ENCODE measurements at places on chromosomes 4 and X. TPM values are rescaled to one million over a fixed set of nuclear protein-coding genes. Genes with fewer than 3 reads are reported as not detected.

DNA sequence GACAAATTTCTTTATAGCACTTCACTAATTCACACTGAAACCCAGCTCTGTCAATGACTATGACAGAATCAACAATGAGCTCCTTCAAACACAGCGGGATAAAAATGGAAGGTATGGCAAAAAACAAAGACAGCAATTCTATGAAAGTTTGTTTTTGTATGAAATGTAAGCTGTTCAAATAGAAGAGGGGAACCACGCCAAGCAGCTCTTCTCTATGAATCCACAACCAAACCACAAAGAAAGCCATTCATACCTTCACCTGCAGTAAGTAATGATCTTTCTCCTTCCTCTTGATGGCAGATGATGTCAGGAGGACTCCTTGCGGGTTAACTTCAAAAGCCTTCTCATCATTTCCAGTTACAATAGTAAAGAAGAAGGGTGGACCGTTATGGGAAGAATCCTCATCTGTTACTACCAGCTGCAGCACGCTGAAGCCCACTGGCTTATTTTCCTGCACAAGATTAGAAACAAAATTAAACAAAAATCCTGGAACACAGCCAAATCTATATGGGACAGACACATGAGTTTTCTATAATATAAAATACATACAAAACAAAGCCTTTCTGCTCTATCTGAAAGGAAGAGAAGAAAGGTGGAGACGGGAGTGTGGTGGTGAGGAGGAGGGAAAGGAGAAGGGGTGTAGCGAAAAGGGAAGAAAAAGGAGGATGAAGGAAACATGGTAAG lies 48.9 kb upstream of the MTNR1A start:
- no peaks in the 10 kb centered on the region for H3K27me3 ChIP-seq
- no peak overlapping the region for H3K4me3 ChIP-seq
- no peak overlapping the region for H3K27ac ChIP-seq
- H3K36me3 ChIP-seq, result peaks cover 22% of the 10 kb centered on the region
- no peaks in the 10 kb centered on the region for H3K4me1 ChIP-seq

DNA sequence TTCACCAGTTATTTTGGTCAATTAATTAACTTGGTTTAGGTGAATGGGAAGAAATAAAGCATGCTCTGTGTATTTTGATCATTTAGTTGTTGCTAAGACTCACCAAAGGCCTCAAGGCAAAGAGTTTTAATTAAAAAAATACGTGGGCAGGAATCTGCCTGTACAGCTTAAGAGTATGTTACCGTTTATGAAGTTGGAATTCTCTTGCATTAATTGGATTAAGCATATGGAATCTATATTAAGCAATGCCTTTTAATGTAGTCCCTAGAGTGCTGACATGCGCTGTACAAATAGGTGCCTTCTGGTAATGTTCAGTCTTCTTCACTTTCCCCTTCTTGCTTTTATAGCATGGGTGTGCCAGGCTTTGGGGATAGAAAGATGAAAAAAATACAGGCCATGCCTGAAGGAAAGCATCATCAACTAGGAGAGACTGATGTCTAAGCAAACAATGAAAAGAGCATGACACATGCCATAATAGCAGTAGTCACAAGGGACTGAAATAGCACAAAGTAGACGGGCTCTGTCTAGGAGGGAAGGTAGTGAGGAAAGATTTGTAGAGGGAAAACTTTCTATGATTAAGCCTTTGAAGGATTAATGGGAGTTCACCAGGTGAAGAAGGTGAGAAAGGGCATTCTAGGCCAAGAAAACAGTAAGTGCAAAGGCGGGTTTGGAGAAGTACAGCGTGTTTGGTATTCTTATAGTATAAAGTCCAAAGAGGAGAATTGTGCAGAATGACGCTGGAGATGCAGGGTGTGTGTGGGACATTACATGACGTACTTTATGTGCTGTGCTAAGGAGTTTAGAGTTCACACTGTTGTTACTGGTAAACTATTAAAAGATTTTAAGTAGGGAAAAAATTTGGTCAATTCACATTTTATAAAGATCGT lies 226.1 kb upstream of the ANXA3 start:
- no peaks in the 10 kb centered on the region for H3K36me3 ChIP-seq
- no peak for DNase-seq
- no peaks in the 10 kb centered on the region for H3K4me1 ChIP-seq
- H3K27me3 ChIP-seq, result no peaks in the 10 kb centered on the region

- no peaks in the 10 kb centered on the region for H3K36me3 ChIP-seq
- no peaks in the 10 kb centered on the region for H3K4me1 ChIP-seq
- no peaks in the 10 kb centered on the region for H3K27me3 ChIP-seq
- DNase-seq, result no peak
Observed at GRCh38 chr4:77194366-77194765, 37.4 kb downstream of the CCNG2 start.

DNA sequence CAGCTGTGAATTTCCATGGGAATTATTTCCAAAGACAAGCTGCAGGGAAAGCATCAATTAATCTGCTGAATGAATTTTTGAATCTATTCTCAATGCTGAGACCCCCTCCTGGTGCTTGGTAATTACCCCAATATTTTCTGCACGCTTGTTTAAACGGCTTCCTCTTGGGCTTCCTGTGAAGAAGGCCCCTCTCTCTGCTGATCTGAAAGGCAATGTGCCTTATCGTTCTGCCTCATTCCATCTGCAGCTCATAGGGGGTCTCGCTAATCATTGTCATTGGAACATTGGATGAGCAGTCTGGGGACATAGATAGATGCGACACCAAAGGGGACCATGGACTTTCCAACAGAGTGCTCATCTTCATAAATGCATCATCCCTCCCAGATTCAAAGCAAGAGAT lies 851.6 kb downstream of the PDHA2 start:
- H3K4me1 ChIP-seq, result no peaks in the 10 kb centered on the region
- H3K27me3 ChIP-seq, result no peaks in the 10 kb centered on the region
- H3K36me3 ChIP-seq, result no peaks in the 10 kb centered on the region
- no peak overlapping the region for H3K4me3 ChIP-seq
- DNase-seq, result no peak

- no peaks in the 10 kb centered on the region for H3K27me3 ChIP-seq
- H3K27ac ChIP-seq, result no peak overlapping the region
- H3K4me3 ChIP-seq, result no peak overlapping the region
- DNase-seq, result no peak
Observed at GRCh38 chr4:39348371-39349315, 17.5 kb downstream of the RFC1 start.

GRCh38 chr4:3317656-3318211 lies 24.9 kb downstream of the RGS12 start:
- no peak overlapping the region for H3K27ac ChIP-seq
- no peak for DNase-seq

GRCh38 chr4:36426741-36427140 lies 145.3 kb downstream of the DTHD1 start:
- no peak overlapping the region for H3K4me3 ChIP-seq
- H3K4me1 ChIP-seq, result no peaks in the 10 kb centered on the region
- H3K27ac ChIP-seq, result no peak overlapping the region
- no peak for DNase-seq

DNA sequence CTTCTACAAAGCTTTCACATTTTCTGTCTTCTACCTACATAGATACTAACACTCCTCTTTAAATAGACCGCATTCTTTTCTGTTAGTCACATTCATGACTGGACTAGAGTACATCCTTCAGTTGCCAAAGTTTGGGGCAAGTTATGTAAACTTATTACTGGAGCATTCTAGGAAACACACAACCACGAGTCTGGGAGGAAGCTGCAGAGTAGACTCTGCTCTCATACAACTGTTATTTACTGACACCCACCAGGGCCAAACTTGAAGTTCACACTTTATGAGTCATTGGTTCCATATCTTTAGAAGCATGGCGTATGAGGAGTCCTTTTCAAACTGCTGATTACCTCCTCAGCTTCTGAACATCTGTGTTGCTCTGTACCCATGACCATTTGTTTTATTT lies 87.0 kb downstream of the RNF150 start:
- peaks cover 69% of the 10 kb centered on the region for H3K4me1 ChIP-seq
- no peaks in the 10 kb centered on the region for H3K36me3 ChIP-seq
- peak overlapping the region; percentile 74 for H3K27ac ChIP-seq
- no peaks in the 10 kb centered on the region for H3K27me3 ChIP-seq
- DNase-seq, result peak; percentile 78

DNA sequence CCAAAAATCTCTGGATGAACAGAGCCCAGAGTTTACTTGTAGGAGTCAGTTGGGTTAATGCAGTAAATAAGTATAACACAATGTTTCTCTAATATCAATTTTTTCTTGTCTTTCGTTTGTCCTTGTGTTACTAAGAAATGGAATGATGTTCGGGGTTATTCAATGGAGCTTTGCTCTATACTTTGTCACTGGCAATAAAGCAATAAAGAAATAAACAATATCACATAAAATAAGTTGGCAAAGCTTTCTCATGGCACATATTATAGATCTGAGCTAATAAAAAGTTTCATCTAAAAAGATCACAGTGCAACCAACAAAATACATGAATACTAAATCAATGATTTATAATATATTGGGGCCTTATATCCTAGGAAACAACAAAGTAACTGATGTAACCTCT lies 32.7 kb downstream of the INPP4B start:
- H3K4me3 ChIP-seq, result no peak overlapping the region
- H3K4me1 ChIP-seq, result no peaks in the 10 kb centered on the region
- H3K27ac ChIP-seq, result no peak overlapping the region
- no peak for DNase-seq
- no peaks in the 10 kb centered on the region for H3K27me3 ChIP-seq
- no peaks in the 10 kb centered on the region for H3K36me3 ChIP-seq

The KLHL8 gene
- 13.6 TPM for total RNA-seq
